Activated naive CD8-positive, alpha-beta T cell treated with anti-CD3 and anti-CD28 coated beads, Interleukin-2, amount 50 U/mL, for 16 hours (primary cell): ENCODE measurements at places on chromosomes 5 and 9.

DNA sequence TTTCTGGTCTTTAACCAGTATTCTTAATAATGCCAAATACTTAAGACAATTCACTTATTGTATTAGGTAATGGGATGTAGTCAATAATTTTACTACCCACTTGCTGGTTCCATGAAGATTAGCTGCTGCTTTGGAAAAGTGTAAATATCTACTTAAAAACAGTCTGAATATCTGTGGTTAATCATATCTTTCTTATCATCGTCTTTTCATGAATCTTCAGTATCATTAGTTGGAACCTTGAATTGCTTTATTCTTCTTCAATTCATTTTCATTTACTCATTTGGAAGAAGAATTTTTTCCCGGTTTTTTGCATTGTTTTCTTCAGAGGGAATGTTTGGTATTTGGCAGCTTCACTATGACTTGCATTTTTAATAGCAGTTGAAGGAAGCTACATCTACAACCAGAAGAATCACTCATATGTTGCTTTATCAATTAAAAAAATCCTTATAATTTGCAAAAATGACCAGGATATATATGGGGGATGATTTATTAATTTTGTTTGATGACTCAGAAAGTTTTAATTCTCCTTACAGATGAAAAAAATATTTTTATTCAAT lies 1398.3 kb upstream of the CDH6 start:
- DNase-seq: no peak

DNA sequence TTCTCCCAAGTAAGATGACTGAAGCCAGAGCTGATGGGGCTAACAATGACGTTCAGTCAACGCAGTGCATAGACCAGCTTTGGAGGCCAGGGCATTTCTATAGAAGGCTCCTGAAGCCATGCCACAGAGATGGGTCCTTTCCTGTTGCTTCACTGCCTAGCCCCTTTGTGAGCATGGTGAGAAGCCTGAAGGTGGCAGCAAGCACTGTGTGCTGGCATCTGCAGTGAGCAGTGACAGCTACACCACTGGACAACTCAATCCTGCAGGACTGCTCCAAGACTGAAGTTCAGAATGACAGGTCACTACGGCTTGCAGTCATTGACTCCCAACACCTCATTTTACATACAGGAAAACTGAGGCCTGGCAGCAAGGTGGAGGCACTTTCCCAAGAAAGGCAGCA lies 229.0 kb downstream of the TSSK1B start:
- DNase-seq: no peak

DNA sequence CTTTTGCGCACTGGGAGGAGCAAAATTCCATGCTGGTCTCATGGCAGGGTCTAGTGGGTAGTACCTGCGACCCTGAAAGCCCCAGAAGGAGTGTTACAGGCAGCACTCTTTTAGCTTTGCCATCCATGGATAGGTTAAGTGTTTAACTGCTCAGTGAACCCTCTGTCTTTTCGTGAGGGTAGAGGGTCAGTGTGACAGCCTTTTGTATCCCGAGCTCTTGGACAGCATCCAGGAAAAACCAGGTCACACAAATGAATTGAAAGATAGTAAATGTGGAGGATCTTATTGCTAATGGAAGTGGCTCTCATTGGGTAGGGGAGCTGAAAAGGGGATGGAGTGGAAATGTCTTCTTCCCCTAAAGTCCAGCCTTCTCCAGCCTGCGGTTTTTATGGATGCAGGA lies 57.8 kb upstream of the CCDC112 start:
- DNase-seq: no peak

DNA sequence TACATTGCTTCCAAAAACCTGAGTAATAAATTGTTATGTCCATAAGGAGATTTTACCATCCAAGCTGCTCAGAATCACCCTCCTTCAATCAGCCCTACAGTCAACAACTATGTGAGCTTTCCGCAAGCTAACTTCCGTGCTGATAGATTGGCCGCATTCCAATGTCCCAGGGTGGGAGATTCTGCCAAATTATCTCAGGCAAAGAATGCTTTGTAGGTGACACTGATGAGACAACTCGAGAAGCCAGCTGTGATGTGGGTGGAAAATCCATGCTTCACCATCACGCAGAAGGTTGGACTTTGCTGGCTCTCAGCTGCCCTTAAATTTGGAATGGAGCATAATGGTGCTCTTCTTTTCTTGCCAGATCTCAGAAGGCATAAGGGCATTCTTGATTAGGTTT lies 44.9 kb upstream of the HCN1 start:
- DNase-seq: no peak

DNA sequence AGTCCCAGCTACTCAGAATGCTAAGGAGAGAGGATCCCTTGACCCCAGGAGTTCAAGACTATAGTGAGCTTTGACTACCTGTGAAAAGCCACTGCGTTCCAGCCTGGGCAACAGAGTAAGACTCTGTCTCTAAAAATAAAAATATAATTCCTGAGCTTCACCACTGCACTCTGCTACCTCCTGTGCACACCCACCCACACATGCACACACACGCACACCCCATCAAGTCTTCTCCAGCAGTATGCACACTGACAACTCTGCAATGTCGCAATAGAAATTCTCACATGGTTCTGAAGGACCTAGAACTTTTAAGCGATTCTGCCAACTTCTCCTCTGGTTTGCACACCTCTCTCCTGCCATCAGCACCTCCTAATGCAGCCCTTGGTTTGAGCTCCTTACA lies 47.5 kb upstream of the FAT2 start:
- DNase-seq: no peak

GRCh38 chr5:14724633-14725032 lies 60.1 kb downstream of the OTULIN start:
- DNase-seq: no peak

- DNase-seq: no peak
These were observed 11.9 kb downstream of the LPCAT1 start for GRCh38 chr5:1511651-1512540.
